ENCODE measurements at places on chromosomes 6 and 20.

DNA sequence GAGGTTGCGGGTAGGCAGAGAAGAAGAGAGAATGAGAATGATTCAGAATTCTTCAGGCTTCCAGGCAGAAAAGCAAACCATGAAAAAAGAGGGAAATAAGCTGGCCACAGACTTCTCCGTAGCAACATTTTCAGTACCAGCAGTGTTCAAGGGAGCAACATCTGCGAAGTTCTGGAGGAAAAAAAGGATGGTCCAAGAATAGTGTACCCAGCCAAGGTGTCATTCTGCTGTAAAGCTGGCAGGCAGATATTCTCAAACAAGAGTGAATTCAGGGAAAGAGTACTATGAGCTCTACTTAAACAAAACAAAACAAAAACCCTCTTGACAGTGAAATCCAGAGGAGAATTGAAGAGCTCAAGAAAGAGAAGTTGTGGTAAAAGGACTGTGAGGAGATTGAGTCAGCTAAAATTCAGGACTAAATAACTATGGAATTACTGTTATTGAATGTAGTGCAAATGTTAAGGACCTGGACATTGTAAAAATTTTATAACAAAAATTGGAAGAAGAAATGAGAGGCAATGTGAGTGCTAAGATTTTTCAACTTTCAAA lies 86.5 kb downstream of the ATRN start:
- DNase-seq: no peak

DNA sequence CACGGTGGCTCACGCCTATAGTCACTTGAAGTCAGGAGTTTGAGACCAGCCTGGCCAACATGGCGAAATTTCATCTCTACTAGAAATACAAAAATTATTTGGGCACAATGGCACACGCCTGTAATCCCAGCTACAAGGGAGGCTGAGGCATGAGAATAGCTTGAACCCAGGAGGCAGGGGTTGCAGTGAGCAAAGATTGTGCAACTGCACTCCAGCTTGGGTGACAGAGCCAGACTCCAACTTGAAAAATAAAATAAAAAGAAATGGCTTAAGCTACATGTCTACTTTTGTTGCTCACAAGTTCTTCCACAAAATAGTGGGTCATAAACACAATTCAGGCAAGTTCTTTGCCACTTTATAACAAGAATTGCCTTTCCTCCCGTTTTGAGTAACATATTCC lies 27.1 kb upstream of the B4GALT5 start:
- no peak for DNase-seq

- DNase-seq: no peak
These were observed 138.7 kb upstream of the SLC24A3 start for GRCh38 chr20:19073584-19074218.

- peak; percentile 20 for DNase-seq
These were observed 39.8 kb upstream of the PTPN1 start for GRCh38 chr20:50470264-50470858.

- no peak for DNase-seq
These were observed 74.0 kb upstream of the RALGAPA2 start for GRCh38 chr20:20786428-20786827.

GRCh38 chr6:24643920-24644319 lies 2.1 kb downstream of the KIAA0319 start:
- no peak for DNase-seq

- DNase-seq: no peak
These were observed 16.0 kb downstream of the SOD2 start for GRCh38 chr6:159676890-159677505.

DNA sequence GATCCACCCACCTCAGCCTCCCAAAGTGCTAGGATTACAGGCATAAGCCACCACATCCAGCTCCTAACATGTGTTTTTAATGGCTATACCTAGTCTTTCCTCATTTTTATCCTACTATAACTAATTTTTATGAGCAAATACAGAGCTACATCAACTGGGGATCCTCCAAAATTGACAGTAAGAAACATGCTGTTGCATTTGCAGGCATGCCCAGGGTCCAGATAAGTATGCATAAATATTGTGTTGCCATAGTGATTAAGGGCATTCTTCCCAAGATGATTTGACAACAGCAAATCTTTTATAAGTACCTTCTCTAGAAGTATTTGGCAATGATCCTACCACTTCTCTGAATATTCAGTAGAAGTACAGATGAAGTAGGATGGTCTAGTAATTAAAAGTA lies 41.9 kb upstream of the MOXD1 start:
- peak; percentile 26 for DNase-seq

DNA sequence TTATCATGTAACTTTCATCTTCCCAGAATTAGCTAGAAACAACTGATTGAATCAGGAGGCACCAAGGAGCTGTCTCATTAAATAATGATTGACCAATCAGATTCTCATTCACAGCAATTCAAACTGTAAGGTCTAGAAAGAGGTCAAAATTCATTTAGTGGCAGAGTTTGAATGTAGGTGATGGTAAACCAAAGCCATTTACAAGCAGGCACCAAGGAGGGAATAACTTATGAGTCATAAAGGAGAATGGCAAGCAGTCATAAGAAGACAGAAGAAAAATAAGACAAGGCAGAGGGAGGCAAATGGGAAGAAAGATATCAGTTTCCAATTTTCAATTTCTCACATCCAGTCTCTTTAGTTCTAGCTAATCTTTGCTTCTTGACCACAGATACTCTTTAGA lies 52.9 kb upstream of the DEFB112 start:
- DNase-seq: no peak

DNA sequence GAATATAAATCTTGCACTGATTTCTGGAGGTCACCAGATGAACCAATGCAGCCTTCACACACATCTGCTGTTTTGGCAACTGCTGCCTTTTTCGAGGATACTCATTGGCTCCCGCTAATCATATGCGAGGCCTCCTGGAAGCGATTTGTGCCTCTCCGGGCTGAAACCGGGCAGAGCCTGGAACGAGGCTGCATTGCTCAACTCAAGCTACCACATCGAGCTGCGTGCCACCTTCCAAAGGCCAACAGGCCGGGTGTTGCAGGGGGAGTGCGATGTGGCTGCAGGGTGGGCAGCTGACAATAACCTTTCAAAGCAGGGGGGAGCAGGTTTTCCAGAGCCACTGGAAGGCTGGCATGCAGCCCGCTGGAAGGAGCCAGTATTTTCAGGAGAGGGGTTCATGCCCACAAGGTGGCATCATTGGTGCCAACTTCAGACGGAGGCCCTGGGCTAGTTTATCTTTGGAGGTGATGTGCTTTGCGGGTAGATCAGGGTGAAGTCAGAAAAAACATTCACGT lies 122.6 kb upstream of the IFNGR1 start:
- DNase-seq: peak; percentile 58

- DNase-seq: no peak
These were observed 3.8 kb upstream of the TUBB1 start for GRCh38 chr20:59015411-59015810.

DNA sequence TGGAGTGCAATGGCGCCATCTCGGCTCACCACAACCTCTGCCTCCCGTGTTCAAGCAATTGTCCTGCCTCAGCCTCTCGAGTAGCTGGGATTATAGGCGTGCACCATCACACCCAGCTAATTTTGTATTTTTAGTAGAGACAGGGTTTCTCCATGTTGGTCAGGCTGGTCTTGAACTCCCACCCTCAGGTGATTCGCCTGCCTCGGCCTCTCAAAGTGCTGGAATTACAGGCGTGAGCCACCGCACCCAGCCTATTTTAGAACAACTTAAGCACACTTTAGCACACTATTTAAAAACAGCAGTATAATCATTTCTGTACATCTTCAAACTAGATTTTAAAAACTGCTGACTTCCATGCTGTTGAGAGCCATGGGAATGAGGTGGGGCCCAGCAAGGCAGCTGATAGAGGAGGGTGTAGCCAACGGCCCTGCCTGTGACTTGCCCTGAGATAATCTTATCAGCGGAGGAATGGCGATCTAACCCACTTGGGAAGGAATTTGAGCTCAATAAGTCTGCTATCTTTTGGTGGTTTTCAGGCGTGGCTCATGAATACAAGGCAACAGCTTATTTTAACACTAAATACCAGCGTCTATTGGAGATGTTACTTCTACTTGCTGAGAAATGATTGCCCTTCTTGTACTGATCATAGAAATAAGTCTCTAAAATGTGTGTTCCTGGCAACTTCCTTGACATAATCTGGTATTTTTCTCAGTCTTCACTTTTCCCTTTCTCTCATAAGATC lies 12.1 kb downstream of the ZDHHC14 start:
- DNase-seq: no peak

DNA sequence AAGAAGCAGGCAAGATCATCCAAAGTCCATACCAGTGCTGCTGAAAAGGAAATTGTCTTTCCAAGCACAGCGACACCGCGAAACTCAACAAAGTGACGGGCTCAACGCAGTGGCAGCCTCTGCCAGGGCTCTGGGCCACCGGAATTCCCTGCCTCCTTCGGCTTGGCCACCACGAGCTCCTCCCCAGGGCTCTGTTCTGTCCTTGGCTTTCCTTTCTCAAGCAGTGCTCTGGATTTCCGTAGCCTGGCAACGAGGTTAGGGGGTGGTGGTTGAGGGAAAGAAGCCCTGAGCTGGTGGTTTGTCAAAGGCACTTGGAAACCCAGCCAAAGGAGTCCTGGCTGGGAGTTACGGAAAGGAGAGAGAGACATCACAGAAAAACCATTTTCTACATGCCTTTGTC lies 31.2 kb downstream of the PRR18 start:
- DNase-seq: no peak

DNA sequence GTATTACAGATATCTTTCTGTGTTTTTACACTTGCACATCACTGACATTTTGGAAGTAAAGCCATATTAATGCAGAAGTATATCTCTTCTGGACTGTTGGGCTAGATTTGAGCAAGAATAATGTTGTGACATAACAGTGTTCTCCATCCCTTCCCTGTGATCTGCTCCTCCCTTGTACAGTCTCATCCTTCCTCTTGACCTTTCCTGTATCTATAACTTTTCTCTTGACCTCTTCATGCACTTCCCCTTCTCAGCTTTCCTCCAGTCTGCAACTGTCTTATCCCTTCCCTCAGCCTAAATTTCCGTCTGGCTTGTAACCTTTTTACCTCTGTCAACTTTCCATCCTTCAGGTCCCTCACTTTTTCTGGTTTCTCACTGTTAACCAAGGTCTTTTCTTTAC lies 29.8 kb downstream of the NCOA3 start:
- DNase-seq: no peak

DNA sequence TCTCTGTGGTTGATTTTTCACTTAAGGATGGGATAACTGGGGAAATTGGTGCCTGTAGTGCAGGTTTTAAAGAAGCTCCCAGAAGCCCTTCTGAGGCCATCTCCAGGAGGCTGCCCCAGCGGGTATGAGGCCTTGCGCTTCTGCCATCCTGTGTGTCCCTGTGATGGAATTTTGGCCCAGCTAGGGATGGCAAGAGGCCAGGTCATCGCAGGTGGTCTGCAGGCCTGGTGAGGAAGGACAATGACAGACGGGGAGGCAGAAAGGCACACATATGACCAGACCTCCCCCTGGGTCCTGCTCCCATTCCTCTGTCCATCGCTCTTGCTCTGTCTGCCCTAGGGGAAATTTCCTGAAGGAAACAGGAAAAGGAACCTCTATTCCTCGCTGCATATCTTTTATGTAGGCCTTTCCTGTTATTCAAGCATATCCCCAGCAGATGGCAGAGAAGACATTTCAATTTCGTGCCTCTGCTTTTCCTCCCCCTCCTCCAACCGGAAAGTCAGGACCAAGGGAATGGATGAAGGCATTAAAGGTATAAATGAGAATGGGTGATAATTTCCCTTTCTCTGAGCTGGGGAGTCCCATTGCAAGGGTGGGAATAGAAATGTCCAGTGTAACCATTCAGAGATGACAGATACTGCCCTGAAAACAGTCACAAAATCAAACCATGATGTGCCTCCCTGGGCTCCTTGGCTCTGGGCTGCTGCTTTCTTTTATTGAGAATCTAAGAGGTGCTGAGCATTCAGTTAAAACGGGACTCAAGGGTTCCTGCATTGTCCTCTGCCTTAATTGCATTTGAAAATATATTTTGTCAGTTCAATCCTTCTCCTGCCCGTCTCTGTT lies 17.6 kb upstream of the HLA-F start:
- peak; percentile 38 for DNase-seq

GRCh38 chr6:157099912-157100593 lies 223.3 kb downstream of the TMEM242 start:
- no peak for DNase-seq

DNA sequence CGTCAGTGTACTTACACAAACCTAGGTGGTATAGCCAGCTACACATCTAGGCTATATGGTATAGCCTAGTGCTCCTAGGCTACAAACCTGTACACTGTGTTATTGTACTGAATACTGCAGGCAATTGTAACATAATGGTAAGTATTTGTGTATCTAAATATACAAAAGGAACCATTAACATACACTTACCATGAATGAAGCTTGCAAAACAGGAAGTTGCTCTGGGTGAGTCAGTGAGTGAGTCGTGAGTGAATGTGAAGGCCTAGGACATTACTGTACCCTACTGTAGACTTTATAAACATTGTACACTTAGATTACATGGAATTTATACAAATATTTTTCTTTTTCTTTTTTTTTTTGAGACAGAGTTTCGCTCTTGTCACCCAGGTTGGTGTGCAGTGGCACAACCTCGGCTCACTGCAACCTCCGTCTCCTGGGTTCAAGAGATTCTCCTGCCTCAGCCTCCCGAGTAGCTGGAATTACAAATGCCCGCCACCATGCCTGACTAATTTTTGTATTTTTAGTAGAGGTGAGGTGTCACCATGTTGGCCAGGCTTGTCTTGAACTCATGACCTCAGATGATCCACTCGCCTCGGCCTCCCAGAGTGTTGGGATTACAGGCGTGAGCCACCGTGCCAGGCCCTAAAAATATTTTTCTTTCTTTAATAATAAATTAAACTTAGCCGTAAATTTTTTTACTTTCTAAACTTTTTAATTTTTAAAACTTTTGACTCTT lies 15.4 kb upstream of the KIAA1755 start:
- peak; percentile 94 for DNase-seq

DNA sequence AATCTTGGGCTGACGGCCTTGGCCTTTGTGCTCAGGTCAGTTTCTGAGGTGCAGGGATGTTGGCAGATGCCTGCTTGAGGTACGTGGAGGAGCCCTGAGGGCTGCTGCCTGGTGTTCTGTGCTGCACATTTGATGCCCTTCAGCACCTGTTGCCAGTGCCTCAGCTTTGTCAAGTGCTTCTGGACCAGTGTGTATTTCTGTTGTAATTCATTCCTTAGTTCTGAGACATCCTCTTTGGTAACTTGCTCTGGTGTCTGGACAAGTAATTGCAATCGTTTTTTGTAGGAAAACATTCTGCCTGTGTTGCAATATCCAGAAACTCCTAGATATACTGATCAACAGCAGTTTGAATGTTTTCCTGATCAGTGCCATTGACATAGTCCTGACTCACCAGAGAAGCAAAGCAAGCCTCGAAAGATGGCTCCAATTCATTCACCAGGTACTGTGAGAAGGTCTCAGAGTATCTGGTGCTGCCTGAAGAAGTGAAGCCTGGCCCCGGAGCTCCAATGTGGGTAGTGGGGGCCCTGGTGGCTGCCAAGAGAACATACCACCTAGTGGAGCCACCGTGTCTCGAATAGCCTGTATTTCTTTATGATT lies 26.7 kb downstream of the ZNF337 start:
- peak; percentile 84 for DNase-seq
